Thyroid gland (tissue), 4 donors: ENCODE measurements at places on chromosomes 3 and 15. TPM values are rescaled to one million over a fixed set of nuclear protein-coding genes. Genes with fewer than 3 reads are reported as not detected.

- H3K27me3 ChIP-seq: no peaks in the 10 kb centered on the region
- no peak for DNase-seq
- H3K36me3 ChIP-seq: no peaks in the 10 kb centered on the region
- no peaks in the 10 kb centered on the region for H3K4me1 ChIP-seq
- H3K27ac ChIP-seq: no peak overlapping the region
Observed at GRCh38 chr3:179942553-179943075, 94.1 kb downstream of the PEX5L start.

- peaks cover 8% of the 10 kb centered on the region for H3K27me3 ChIP-seq
- H3K4me1 ChIP-seq: no peaks in the 10 kb centered on the region
- no peaks in the 10 kb centered on the region for H3K36me3 ChIP-seq
- no peak overlapping the region for H3K27ac ChIP-seq
- H3K4me3 ChIP-seq: no peak overlapping the region
Observed at GRCh38 chr3:184275381-184275701, 481 bp upstream of the ECE2 start.

The B3GNT5 gene
- 8.9 TPM for total RNA-seq

DNA sequence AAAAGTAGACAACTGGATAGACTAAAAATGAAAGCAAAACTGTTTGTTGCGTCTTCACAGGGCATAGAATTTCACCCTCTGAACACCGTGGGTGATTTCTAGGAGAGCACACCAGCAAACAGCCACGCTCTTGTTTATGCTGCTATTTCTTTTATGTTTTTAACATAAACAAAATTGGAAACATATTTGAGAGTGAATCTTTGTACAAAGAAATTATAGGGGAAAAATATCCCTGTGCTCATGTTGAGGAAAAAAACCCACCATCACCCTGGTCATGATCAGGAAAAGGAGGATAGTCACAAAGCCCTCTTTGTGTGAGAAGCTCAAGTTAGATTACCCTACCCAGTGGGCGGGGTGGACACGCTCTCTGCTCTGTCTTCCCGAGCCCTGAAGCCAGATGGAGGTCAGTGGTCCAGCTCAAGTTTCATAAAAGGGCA is 313.3 kb downstream of the SATB1 start:
- H3K4me3 ChIP-seq: no peak overlapping the region
- H3K27ac ChIP-seq: no peak overlapping the region
- no peaks in the 10 kb centered on the region for H3K4me1 ChIP-seq
- no peaks in the 10 kb centered on the region for H3K27me3 ChIP-seq
- H3K36me3 ChIP-seq: no peaks in the 10 kb centered on the region

The SRP14 gene
- total RNA-seq: 576 TPM

The KLHL40 gene
- total RNA-seq: not detected

DNA sequence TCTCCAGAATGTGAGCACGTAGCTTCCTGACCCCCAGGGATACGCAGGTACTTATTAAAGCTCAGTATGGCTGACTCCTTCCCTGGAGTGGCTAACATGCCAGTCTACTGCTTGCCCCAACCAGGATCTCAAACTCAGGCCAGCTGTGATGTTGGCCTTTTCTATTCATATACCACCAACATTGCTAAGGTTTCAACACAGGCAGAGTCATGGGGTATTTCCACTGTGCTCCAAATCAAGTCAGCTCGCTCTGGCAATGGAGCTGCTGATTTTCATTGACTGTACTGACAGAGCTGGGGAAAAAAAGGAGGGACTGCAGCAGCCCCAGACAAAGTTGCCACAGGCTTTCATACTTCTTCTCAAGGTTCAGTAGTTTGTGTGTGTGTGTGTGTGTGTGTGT is 87.0 kb downstream of the CFAP20DC start:
- no peak overlapping the region for H3K4me3 ChIP-seq
- H3K27me3 ChIP-seq: no peaks in the 10 kb centered on the region
- H3K4me1 ChIP-seq: no peaks in the 10 kb centered on the region
- no peak overlapping the region for H3K27ac ChIP-seq

DNA sequence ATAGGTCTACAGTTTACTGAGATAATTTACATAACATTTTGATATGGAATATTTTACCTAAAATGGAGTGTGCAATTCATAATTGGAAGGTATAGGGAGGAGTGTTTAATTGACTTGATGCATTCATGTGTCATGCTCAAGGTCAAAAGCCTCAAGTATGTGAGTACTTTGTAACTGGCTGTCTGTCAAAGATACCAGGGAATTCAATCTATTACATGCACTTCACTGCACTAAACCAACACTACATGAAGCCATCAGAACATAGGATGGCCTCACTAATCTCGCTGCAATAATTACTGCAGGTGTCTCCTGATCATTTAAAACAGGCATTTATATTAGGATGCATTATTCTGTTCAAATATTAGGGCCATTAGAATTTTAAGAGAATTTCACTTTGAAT is 367.2 kb downstream of the CNTN4 start:
- H3K4me1 ChIP-seq: no peaks in the 10 kb centered on the region
- H3K27me3 ChIP-seq: no peaks in the 10 kb centered on the region
- H3K4me3 ChIP-seq: no peak overlapping the region
- no peak for DNase-seq
- H3K36me3 ChIP-seq: no peaks in the 10 kb centered on the region
- H3K27ac ChIP-seq: no peak overlapping the region

The KCNH8 gene
- total RNA-seq: 0.40 TPM

DNA sequence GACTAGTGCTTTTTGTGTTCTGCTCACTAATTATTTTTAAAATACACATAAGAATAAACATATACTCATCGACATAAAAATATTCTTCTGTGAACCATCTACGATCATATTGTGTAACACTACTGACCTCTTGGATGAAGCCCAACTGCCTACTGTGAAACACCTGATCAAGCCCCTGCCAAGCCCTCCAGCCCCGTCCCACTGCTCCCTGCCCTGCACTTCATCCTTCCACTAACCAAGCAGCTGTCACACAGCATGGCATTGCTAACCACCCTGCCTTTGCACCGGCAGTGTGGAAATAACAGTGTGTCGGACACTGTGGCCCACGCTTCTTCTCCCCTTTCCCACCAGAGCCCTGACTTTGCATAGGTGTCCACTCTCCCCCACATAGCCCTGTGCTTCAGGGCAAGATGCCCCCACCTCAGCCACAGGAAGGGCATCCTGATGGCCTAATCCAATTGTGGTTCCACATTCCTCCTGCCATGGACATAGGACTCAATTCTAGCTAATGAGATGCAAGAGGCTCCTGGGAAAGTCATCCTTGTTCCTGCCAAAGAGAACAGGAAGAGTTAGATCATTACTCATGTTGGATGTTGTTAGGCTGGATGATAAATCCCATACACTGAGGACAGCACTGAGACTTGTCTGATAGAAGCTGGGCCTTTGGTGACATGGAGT is 35.0 kb upstream of the ARID3B start:
- no peaks in the 10 kb centered on the region for H3K36me3 ChIP-seq
- no peak overlapping the region for H3K4me3 ChIP-seq
- H3K27me3 ChIP-seq: no peaks in the 10 kb centered on the region
- no peak overlapping the region for H3K27ac ChIP-seq
- DNase-seq: no peak
- no peaks in the 10 kb centered on the region for H3K4me1 ChIP-seq

- no peak for DNase-seq
- H3K27ac ChIP-seq: no peak overlapping the region
- no peak overlapping the region for H3K4me3 ChIP-seq
Observed at GRCh38 chr15:29050870-29051269, 165.1 kb downstream of the APBA2 start.

The XXYLT1 gene
- 14.6 TPM for total RNA-seq

DNA sequence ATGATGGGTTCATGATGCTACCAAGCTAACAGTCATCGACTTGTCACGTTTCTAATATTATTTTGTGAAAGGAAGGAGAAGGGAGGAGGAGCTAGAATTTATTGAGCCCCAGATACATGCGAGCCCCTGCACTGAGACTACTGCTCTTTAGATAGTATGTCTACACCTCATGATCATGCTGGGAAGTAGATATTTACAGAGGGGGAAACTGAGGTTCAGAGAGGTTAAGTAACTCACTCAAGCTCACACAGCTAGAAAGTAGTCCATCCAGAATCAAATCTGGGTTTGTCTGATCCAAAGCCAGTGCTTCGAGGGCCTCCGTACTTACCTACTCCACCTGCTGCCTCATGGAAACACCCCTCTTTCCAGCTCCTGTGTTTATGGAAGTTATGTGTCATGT is 38.8 kb upstream of the DLG1 start:
- no peak for DNase-seq
- H3K4me3 ChIP-seq: no peak overlapping the region
- H3K4me1 ChIP-seq: peaks cover 33% of the 10 kb centered on the region
- no peaks in the 10 kb centered on the region for H3K27me3 ChIP-seq

DNA sequence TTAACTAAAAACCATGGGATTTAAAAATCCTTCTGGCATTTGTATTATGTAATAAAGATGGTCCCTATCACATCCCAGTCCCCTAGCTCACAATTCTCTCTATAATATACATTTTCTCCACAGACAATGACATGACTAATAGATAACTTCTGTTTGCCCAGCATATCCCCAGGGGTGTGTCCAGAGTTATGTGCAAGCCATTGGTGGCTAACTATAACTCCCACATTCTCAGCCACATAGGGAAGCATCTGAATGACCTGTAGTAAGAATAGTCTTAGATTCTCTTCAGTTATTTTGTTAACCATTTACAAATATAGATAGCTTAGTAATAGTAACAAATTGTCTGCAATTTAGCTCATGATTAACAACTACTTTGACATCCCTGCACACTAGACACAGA is 52.2 kb upstream of the RBSN start:
- DNase-seq: no peak
- no peaks in the 10 kb centered on the region for H3K36me3 ChIP-seq
- no peaks in the 10 kb centered on the region for H3K4me1 ChIP-seq
- H3K4me3 ChIP-seq: no peak overlapping the region
